ENCODE measurements at places on chromosomes 11 and 22.

GRCh38 chr11:68150037-68150436 is 28.8 kb upstream of the CHKA start:
- DNase-seq = no peak

DNA sequence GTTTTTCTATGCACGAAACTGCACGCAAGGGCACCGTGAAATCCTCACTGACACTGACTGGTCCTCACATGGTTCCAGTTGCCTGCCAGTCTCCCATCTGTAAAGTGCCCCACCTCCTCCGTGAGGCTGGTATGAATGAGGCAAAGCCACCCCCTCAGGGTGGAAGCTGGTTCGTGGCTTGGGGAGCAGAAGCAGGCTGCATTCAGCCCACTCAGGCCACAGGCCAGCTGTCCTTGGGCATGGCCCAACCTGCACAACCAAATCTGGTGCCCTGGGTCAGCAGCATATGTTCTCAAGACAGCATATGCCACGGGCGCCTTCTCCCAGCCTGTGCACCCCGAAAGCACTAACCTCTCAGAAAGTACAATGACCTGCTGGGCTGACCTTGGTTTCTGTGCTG is 29.3 kb downstream of the SERPINH1 start:
- no peak for DNase-seq

DNA sequence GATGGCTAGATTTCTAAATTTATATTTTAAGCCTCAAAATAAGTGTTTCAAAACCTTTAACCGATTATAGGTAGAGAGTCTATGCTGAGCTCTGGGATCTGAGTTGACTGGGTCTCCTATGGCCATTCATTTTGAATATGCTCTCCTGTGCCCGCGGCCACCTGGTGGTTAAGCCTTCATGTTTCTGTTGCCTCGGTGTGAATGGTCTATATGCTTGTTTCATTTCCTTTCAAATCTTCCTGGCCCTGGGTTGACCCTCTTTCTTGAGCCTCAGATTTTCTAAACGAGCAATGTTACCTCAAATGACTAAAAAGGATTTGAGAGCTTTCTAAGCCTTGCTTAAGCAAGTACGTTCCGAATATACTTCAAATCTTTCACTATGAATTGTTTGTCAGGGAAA is 789.4 kb upstream of the KIRREL3 start:
- no peak for DNase-seq

DNA sequence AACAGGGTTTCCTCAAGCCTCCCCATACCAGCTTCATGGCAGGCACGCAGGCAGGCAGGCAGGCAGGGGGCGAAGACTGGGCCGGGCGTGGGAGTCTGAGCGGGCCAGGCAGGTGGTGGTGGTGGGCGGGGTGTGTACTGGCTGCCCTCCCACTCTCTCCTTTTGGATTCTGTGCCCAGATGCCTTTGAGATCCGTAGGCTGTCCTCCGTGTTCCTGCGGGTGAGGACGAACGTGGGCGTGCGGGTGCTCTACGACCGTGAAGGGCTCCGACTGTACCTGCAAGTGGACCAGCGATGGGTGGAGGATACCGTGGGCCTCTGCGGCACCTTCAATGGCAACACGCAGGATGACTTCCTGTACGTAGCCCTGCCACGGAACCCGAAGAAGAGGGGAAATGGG is 23.0 kb downstream of the OTOG start:
- no peak for DNase-seq

GRCh38 chr11:125999234-125999880 is 53.5 kb downstream of the VSIG10L2 start:
- no peak for DNase-seq

DNA sequence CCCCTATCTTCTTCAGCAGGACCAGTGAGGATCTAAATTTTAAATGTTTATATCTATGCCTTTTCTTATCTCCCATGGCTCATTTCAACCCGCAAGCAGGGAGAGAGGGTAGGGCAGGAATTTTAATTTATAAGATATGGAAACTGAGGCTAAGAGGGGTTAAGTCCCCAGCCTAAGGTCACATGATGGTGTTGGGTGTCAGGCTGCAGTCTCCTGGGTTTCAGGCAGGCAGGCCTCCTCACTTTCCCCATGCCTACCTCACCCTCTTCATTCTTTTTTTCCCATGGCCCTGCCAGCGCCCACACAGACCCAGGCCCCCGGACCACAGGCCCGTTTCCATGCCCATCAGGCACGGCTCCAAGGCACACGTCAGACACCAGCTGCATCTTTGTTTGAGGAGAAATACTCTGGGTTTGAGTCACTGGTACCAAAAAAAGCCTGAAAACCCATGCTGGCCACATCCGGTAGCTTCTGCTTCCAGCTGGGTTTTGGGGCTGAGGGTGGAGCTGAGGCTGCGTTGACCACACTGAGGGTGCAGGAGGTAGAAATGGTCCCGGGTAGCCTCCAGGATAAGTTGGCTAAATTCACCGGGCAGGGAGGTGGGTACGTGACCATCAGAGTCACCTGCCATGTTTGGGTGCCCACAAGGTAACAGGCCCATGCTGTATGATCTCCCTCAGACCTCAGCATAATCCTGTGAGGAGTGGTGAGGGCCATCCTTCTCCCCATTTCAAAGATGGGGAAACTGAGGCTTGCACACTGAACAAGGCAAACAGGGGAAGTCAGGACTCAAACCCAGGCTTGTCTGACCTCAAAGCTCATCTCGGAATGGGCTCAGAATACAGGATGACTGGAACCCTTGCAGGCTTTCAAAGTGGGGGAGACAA is 7.5 kb downstream of the CRYBB1 start:
- DNase-seq = no peak

- DNase-seq = no peak
Observed at GRCh38 chr11:61334434-61335354, 1.7 kb downstream of the TKFC start.

DNA sequence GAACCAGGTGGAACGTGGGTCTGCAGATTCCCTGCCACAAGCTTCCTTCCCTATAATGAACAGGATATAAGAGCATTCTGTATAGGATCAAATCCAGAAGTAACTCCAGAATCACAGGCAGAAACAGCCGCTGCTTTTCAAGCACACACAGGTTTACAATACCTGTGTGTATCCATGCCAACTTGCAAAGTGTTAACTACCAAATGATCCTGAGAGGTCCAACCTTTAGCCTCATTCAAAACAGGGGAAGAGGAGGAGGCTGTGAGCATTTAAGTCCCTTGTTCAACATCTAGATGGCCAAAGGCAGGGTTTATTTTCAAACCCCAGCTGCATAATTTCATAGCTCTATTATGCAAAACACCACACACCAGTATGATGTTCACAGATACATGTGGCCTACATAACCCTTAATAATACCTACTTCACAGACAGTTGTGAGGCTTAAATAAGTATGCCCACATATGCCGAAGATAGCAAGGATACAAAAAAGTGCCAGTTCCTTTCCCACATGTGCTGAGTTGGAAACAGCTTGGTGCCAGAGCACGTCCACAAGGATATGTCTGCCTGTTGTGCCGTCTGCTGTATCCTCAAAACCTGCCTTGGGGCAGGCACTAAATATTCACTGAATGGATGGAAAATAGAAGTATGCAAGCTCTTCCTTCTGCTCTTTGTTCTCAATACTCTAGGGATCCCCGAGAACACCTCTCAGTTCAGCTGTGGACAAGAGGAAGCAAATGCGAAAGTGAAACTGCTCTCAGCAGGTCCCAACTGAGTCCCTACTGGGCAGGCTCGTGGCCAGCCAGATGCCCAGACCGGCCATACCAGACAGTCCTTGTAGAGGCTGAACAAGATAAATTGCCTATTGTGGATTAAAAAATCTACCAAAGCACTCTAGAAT is 66.8 kb downstream of the LARGE1 start:
- no peak for DNase-seq

DNA sequence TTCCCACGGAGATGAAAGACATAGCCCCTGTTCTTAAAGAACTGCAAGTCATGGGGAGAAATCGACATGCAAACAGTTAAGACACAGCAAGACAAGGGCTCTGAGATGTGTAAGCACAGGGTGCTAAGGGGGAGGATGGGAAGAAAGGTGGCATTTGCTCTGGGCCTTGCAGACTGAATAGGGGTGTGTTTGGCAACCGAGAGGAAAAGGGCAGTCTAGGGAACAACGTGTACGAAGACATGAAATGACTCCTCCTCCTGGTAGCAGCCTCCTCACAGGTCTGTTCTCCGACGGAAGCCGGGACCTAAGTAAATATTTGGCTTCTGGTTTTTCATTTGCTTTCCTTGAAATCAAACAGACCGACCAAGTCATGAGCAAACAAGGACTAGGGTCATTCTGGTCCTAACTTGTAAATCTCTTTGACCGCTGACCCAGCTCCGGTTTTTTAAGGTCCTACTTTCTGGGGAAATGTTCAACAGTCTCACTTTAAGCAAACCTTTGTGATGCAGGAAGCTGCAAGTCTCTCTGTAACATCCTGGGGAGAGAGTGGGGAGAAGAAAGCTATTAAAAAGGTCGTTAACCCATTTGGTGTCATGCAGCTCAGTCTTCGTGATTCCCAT is 19.7 kb downstream of the NNMT start:
- no peak for DNase-seq
